ENCODE measurements at places on chromosomes 12 and 14. TPM values are rescaled to one million over a fixed set of nuclear protein-coding genes. Genes with fewer than 3 reads are reported as not detected.

Gene RBMS2
- 2.3 TPM for total RNA-seq

GRCh38 chr12:62749586-62749985 is 185.4 kb downstream of the PPM1H start:
- H3K27me3 ChIP-seq, result peaks cover 16% of the 10 kb centered on the region
- no peak overlapping the region for H3K4me3 ChIP-seq
- H3K4me1 ChIP-seq, result no peaks in the 10 kb centered on the region
- no peak for ATAC-seq

Gene PTGR2
- total RNA-seq, result 4.1 TPM

DNA sequence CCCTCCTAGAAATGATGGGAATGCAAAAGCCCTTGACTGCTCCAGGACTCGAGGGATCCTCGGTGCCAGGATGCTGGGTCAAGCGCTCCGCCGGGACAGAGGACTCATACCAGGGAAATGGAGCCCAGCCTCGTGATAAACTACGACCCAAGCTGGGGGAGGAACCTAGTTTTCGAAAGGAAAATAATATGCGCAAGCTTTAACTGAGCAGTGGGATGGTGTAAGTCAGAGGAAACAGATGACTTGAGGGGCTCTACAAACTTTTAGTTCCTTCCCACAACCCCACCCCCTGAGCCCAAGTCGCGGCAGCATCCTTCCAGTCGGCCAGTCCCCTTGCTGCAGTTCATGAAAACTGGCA is 654 bp upstream of the SUPT16H start:
- no peaks in the 10 kb centered on the region for H3K27me3 ChIP-seq
- peaks cover 94% of the 10 kb centered on the region for H3K36me3 ChIP-seq
- ATAC-seq, result peak; percentile 50
- H3K4me3 ChIP-seq, result peak overlapping the region; percentile 97
- peak overlapping the region; percentile 98 for H3K27ac ChIP-seq
- peaks cover 12% of the 10 kb centered on the region for H3K4me1 ChIP-seq

DNA sequence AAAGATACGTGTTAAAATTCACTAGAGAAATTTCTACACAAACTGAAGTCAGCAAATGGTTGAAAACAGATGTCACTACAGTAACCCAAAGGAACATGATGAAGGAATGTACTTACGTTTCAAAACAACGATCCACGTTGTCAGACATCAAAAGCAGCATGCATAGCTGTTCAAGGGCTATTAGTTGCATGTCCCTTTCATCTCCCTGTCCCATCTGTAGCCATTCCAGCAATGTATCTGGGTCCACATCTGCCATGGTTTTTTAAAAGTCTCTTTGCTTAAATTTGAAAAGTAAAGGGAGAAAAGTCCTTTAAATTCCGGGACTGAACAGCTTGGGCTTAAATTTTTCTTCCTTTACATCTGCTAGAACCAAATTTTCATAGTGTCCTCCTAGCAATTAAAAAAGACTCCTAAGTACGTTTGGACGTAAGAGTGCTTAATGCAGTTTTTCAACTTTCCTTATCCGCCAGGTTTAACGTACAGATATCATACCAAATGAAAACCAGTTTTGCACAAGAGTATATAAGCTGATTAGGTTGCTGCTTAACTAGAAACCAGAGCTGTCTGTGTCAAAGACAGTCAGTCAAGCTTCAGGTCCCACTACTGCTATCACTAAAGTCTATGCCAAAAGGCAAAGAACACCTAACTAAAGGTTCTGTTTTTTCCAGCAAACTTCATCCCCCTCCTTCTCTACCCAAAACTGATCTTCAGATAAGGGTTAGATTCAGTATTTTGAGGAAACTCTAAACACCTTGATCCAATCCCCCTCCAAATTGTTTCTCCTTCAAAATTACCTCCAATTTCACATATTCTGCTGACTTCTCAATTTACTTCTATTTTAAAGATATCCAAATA is 1.7 kb downstream of the HECTD1 start:
- H3K27me3 ChIP-seq, result no peaks in the 10 kb centered on the region
- ATAC-seq, result no peak
- peaks cover 63% of the 10 kb centered on the region for H3K36me3 ChIP-seq
- peaks cover 34% of the 10 kb centered on the region for H3K4me1 ChIP-seq
- peak overlapping the region; percentile 91 for H3K27ac ChIP-seq

- H3K27me3 ChIP-seq, result peaks cover 23% of the 10 kb centered on the region
- no peak overlapping the region for H3K4me3 ChIP-seq
- H3K4me1 ChIP-seq, result no peaks in the 10 kb centered on the region
Measured at GRCh38 chr14:89015016-89015415, 190.6 kb downstream of the TTC8 start.

Gene NABP2
- total RNA-seq, result 61.0 TPM

- H3K27ac ChIP-seq, result no peak overlapping the region
- H3K4me3 ChIP-seq, result no peak overlapping the region
- ATAC-seq, result no peak
- peaks cover 28% of the 10 kb centered on the region for H3K4me1 ChIP-seq
- no peaks in the 10 kb centered on the region for H3K27me3 ChIP-seq
- peaks cover 97% of the 10 kb centered on the region for H3K36me3 ChIP-seq
Measured at GRCh38 chr12:95484524-95484923, 10.6 kb downstream of the METAP2 start.

Gene DBX2
- not detected for total RNA-seq

GRCh38 chr12:106249411-106250135 is 1.8 kb upstream of the CKAP4 start:
- peaks cover 8% of the 10 kb centered on the region for H3K4me1 ChIP-seq
- no peaks in the 10 kb centered on the region for H3K27me3 ChIP-seq
- H3K36me3 ChIP-seq, result no peaks in the 10 kb centered on the region
- peak overlapping the region; percentile 65 for H3K4me3 ChIP-seq
- H3K27ac ChIP-seq, result no peak overlapping the region

DNA sequence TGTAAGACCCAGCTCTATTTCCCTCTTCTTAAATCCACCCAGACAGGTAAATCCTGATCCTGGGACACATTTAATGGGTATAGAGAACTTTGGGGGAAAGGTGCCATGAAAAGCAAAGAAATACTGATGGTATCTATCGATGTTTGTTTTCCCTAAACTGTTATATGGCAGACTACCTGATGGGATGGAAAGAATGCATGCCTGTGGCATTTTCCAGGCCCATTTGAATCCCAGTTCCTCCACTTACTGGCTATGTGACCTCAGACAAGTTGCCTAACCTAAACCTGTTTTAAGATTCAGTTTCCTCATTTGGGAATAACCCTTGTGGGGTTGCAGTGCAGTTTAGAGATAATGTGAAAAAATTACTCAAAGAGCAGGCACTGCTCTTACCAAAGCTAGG is 404.5 kb downstream of the FUT8 start:
- no peaks in the 10 kb centered on the region for H3K27me3 ChIP-seq
- no peak overlapping the region for H3K27ac ChIP-seq
- H3K4me1 ChIP-seq, result no peaks in the 10 kb centered on the region
- H3K36me3 ChIP-seq, result no peaks in the 10 kb centered on the region
- no peak for ATAC-seq
- H3K4me3 ChIP-seq, result no peak overlapping the region

DNA sequence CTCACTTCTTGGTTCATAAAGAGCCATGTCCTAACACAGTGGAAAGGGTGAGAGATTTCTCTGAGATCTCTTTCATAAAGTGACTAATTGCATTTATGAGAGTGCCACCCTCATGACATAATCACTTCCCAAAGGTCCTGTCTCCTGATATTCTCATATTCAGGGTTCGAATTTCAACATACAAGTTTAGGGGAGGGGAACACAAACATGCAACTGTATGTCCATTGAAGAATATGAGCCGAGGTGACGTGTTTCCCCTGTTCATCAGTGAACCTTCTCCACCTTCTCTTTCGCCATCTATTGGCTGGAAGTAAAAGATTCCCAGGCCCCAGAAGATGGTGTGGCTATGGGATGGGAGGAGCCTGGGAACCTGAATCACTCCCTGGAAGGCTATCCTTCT is 354.2 kb upstream of the ATP2B1 start:
- H3K27ac ChIP-seq, result no peak overlapping the region
- H3K36me3 ChIP-seq, result no peaks in the 10 kb centered on the region
- no peak overlapping the region for H3K4me3 ChIP-seq
- H3K27me3 ChIP-seq, result no peaks in the 10 kb centered on the region

Gene SYNE3
- 78.9 TPM for total RNA-seq

Gene TSPAN9
- total RNA-seq, result 0.65 TPM

Gene LRCOL1
- total RNA-seq, result not detected

GRCh38 chr14:105213361-105213760 is 32.2 kb upstream of the NUDT14 start:
- no peaks in the 10 kb centered on the region for H3K27me3 ChIP-seq
- H3K27ac ChIP-seq, result no peak overlapping the region

- H3K27me3 ChIP-seq, result peaks cover 48% of the 10 kb centered on the region
- ATAC-seq, result no peak
- no peaks in the 10 kb centered on the region for H3K36me3 ChIP-seq
- no peak overlapping the region for H3K27ac ChIP-seq
- H3K4me3 ChIP-seq, result no peak overlapping the region
- no peaks in the 10 kb centered on the region for H3K4me1 ChIP-seq
Measured at GRCh38 chr12:52228366-52228765, 4.7 kb upstream of the KRT7 start.

DNA sequence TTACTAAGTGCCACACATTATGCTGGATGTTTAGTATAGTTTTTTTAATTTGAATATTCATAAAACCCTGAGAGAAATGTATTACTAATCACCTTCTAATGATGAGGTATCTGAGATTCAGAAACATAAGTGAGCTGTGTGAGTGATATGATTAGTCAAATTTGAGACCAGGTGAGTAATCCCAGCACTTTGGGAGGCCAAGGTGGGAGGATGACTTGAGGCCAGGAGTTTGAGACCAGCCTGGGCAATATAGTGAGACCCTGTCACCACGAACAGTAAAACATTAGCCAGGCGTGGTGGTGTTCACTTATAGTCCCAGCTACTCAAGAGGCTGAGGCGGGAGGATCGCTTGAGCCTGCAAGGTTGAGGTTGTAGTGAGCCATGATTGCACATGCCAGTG is 438.4 kb downstream of the RAD51B start:
- peaks cover 41% of the 10 kb centered on the region for H3K4me1 ChIP-seq
- H3K27me3 ChIP-seq, result no peaks in the 10 kb centered on the region
- no peaks in the 10 kb centered on the region for H3K36me3 ChIP-seq
- H3K4me3 ChIP-seq, result no peak overlapping the region

GRCh38 chr12:87925021-87925420 is 104.2 kb downstream of the C12orf50 start:
- H3K4me3 ChIP-seq, result no peak overlapping the region
- no peaks in the 10 kb centered on the region for H3K36me3 ChIP-seq
- H3K27ac ChIP-seq, result no peak overlapping the region
- no peaks in the 10 kb centered on the region for H3K4me1 ChIP-seq
- H3K27me3 ChIP-seq, result no peaks in the 10 kb centered on the region

DNA sequence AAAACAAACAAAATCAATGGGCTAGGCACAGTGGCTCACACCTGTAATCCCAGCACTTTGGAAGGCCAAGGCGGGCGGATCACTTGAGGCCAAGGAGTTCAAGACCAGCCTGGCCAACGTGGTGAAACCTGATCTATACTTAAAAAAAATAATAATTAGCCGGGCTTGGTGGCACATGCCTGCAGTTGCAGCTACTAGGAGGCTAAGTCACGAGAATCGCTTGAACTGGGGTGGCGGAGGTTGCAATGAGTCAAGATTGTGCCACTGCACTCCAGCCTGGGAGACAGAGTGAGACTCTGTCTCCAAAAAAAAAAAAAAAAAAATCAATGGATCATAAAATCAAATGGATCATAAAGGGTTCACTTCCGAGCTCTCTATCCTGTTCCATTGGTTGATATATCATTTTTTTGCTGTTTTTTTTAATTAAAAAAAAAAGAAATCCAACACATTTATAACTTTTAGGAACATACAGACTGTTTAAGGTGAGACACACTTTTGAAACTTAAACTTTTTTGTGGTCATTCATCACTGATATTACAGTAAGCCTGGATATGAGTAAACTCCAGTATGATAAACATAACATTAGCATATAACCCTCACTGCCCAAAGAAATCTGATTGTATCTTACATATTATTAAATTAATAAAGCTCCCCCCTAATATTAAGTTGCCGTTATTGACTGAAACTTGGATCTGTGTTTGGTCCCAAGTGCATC is 22.1 kb downstream of the MOK start:
- H3K27ac ChIP-seq, result no peak overlapping the region
- H3K4me1 ChIP-seq, result no peaks in the 10 kb centered on the region
- ATAC-seq, result no peak
- no peaks in the 10 kb centered on the region for H3K27me3 ChIP-seq

DNA sequence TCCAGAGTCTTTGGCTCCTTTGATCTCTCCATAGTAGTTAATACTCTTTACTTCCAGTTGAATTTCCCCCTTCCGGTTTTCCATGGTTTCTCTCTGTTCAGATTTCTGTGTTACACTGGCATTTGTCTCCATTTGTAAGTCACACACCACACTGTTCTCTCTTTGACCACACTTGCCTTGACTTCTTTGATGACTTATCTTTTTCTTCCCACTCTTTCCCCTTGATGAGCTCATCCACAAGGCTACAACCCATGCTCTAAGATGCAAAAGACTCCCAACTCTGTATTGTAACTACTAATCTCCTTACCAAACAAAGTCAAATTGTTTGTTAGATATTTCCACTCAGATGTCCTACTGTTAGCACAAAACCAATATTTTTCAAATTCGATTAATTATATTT is 242.7 kb upstream of the E2F7 start:
- H3K27me3 ChIP-seq, result no peaks in the 10 kb centered on the region
- no peaks in the 10 kb centered on the region for H3K4me1 ChIP-seq
- no peaks in the 10 kb centered on the region for H3K36me3 ChIP-seq
- no peak for ATAC-seq
- no peak overlapping the region for H3K4me3 ChIP-seq

Data from activated T-helper 17 cell treated with anti-CD3 and anti-CD28 coated beads, Interleukin-2, amount 50 U/mL, for 72 hours (primary cell).